ENCODE measurements at places on chromosomes 12 and 14. TPM values are rescaled to one million over a fixed set of nuclear protein-coding genes. Genes with fewer than 3 reads are reported as not detected.

FIGNL2 gene
- total RNA-seq, result 25.1 TPM

SLC10A1 gene
- total RNA-seq, result not detected

DNA sequence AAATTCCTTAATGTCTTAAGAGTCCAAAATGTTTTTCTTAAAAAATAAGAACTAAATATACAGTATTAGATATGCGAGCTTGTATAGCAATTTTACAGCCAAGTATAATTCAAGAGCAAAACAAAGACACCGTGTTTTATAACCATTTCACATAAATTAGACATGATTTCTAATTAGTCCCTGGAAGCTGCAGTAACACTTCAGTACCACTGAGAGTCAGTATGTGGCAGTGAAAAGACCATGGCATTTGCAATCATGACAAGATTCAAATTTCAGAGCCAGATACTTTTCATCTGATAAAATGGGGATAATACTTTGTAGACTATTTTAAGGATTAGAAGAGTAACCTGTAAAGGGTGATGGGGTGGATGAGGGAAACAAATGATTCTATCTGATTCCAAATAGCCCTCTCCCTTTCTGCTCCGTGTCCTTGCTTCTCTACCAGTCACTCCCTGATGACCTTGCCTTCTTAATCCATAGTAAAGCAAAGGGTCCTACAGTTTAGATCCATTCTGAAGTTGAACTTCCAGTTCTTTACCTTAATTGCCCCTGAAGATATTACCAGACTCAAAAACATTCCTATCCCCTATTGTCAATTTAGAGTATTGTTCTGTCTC, 145.4 kb upstream of the ABCD2 start:
- DNase-seq, result peak; percentile 52

DNA sequence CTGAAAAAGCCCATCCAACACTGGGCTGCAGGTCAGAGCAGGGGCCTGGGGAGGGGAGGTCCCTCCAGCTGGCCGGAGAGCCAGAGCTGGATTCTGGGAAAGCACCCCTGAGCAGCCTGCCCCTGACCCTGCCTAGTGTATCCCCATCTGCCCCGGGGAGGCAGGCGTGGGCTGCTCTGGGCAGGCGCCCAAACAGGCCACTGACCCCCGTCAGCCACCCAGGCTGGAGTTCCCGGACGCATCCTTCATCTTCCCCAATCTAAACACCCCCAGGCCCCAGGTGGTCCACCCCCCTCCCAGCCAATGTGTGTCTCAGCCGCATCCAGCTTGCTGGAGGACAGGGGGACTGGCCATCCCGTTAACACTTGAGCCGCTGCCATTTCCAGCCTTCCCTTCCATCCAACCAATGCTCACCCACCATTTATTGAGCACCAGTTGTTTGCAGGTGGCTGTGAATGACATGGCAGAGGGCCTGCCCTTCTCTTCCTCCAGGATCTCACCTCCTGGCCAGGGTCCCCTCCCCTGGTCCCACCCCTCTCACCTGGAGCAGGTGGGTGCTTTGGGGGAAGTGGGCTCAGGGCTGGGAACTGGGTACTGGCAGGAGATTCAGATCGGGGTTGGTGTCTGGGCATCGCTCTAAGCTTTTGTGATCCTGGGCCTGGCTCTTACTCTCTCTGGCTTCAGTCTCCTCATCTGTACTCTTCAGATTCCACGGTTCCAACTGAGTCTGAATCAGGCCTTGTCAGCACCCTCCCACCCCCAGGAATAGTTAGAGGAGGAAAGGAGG, 743 bp upstream of the DTX1 start:
- DNase-seq, result no peak

GRCh38 chr14:101496776-101497683, 64.3 kb upstream of the DIO3 start:
- DNase-seq, result peak; percentile 78

IL23A gene
- total RNA-seq, result 0.31 TPM

DNA sequence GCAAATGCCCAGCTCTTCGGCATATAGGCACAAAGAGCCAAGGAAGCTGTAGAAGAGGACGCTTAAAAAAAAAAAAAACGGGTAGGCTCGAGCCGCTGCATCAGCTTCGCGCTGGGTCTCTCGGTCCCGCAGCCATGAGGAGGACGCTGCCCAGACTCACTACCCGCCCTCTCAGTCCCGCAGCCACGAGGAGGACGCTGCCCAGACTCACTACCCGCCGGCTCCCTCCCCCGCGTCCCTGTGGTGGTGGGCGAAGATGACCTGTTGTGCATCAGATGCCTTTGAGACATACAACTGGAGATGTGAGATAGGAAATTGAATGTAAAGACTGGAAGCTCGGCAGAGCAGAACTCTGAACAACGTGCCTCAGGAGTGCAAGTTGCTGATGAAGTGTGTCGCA, 11.4 kb upstream of the SPSB2 start:
- no peak for DNase-seq

GRCh38 chr12:94297876-94298505, 149.6 kb downstream of the PLXNC1 start:
- DNase-seq, result no peak

RPS6KL1 gene
- total RNA-seq, result 15.1 TPM

DNA sequence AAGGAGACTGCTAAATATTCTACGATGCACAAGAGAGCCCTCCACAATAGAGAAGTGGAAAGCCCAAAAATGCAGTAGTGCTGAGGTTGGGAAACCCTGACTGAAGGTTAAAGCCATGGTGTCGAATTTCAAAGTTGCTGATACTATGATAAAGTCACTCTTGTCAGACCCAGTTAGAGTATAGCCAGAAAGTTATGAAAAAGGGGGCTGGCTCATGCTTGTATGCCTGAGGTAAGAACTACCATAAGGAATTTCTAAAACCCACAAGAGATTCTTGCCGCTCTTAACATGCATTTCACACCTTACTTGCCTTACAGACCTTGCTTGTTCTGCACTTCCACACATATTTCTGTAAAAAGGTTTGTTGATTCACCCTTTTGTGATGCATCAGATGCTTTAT, 184.6 kb downstream of the SLC6A15 start:
- DNase-seq, result no peak

DNA sequence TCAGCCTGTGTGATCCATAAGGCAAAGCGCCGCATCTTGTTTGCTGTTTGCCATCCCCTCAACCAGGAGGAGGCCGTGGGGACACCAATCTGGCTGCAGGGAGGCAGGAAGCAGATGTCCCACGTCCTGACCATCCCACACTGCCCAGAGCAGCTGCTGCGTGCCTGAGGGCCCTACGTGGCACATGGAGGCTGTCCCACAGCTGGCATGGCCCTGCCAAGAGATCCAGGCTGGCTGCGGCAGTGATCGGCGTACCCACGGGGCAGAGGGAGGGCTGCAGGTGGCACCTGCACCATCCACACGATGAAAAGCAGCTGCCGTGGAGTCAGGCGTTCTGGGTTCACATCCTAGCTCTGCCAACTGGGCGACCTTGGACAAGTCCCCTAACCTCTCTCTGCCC, 42.0 kb downstream of the NCOR2 start:
- no peak for DNase-seq

DNA sequence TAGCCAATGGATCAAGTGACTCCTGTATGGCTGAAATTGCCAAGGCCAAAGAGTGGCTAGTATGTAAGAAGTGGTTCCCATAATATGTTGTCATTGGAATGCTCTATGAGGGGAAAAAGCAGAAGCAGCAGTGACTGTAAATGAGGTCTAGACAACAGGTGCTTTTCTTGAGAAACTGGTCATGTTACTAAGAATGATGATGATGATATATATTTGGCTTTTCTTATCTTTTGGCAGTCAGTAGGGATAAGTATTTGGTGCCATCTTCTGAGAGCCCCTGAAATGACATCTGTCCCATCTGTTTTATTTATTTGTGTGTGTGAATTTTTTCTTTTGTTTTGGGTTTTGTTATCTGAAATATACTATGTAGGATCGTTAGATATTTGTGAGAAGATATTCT, 141.7 kb downstream of the SYT1 start:
- DNase-seq, result no peak

FAM181A gene
- not detected for total RNA-seq

DNA sequence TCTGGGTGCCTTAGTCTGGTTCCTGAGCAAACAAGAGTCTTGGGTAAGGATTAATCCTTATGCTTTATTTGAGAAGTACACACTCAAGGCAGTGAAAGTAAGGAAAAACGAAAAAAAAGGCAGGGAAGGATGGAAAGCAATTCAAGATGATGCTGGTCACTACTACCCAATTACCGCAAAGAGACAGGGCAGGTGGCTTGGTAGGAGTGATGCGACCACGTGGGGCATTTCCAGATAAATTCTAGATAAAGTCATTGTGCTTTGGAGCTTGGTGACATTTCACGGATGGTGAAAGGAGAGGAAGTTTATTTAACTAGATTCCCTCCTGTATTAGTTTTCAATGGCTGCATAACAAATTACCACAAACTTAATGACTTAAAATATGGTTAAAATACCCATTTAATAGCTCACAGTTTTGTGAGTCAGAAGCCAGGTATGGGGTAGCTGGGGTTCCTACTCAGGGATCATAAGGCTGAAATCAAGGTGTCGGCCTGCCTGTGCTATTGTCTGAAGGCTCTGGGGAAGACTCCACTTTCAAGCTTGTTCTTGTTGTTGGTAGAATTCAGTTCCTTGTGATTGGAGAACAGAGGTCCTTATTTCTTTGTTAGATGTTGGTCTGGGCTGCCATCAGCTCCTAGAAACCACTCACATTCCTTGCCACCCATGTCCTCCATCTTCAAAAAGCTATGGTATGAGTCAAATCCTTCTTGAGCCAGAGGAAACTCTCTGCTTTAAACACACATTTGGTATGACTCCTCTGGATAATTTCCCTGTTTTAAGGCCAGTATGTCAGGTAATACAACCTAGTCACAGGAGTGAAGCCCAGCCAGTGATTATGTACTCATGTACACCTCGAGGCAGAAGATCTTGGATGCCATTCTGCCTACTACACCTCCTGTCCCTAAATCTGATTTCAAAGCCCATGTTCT, 5.6 kb upstream of the HMGA2 start:
- DNase-seq, result no peak

KRT6A gene
- not detected for total RNA-seq

KSR2 gene
- 0.30 TPM for total RNA-seq

GRCh38 chr14:80764496-80764895, 177.0 kb downstream of the CEP128 start:
- no peak for DNase-seq

Measured in neural progenitor cell (in vitro differentiated cells).